SK-N-DZ (cell line): ENCODE measurements at places on chromosomes 11 and 22.

- DNase-seq: peak; percentile 61
These were observed 25.1 kb upstream of the RELT start for GRCh38 chr11:73350908-73351636.

GRCh38 chr22:30325065-30325720 is 1.5 kb downstream of the TBC1D10A start:
- no peak for DNase-seq

DNA sequence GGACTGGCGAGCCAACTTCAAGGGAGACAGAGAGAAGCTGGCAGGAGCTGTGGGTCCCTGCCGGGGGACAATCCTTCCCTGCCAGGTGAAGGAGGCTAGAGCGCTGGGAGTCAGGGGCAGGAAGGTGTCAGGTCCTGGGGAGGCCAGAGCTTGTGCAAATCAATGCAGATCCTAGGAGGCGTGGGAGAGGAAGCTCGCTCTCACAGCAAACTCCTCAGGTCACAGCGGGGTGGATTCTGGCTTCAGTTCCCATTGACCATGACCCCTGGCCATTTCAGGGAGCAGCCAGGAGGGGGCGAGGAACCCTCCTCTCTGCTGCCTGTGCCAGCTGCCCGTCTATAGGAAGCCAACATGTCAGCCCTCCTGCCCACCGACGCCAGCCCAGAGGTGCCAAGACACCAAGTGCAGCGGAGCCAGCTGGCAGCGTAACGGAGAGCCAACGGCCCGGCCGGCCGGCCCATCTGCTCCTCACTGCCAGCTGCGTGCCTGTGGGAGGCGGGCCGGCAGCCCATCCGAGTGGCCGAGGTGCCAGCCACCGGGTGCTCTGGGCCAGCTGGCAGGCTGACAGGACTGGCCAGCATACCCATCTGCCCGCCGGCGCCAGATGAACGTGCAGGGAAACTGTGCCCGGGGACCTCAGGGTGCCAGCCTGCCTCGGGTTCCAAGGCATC is 374.8 kb downstream of the MIAT start:
- no peak for DNase-seq

- no peak for DNase-seq
These were observed 365.0 kb downstream of the MIAT start for GRCh38 chr22:27022274-27022895.

DNA sequence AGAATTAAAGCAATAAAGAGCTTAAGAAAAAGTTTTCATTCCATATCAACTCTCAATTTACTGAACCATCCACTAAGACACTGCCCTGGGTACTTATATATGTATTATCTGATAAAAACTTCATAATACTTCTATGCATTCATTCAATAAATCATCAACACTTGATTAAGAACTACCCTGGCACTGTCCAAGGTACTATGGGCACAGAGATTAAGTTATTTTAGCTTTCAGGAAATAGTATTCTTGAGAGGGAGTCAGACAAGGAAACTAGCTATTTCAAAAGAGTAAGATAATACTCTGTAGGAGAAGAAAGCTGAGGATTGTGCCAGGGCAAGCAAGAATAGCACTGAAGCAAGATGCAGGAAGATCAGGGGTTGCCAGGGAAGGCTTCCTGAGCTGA is 640.8 kb downstream of the FAM181B start:
- no peak for DNase-seq
